Endodermal cell (in vitro differentiated cells): ENCODE measurements at places on chromosomes 6 and 20. TPM values are rescaled to one million over a fixed set of nuclear protein-coding genes. Genes with fewer than 3 reads are reported as not detected.

Gene BMP2
- total RNA-seq, result 144 to 221 TPM (median 205 TPM) in 3 replicates

DNA sequence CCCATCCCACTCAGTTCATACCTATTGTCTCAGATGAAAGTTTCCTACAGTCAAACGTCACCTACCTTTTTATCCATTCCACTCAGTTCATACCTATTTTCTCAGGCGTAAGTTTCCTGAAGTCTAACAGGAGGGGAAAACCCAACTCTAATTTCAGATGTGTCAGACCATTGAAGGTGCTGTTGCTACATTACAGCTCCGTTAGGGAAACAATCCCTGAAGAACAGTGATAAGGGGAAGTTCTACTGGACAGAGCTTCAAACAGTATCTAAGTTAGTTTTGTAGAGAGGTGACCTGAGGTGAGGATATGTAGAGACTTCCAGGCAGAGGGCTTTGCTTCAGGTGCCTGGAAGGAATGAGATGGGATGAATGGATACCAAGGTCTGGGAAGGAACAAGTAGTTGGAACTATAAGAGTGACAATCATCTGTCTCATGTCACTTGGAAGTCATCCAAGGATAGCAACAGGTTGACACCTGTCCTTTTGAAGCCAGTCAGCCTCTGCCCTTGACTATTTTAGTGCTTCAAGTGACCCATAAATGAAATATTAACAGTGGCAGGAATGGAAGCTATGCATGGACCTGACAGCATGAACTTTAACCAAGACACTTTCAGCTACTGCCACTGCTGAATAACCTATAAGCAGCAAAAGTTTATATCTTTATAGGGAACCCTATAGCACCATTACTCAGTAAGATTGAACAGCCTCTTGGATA, 191.6 kb upstream of the MOCS1 start:
- H3K4me3 ChIP-seq, result no peak overlapping the region
- H3K36me3 ChIP-seq, result no peaks in the 10 kb centered on the region
- no peak overlapping the region for H3K27ac ChIP-seq
- no peak for DNase-seq
- H3K27me3 ChIP-seq, result peaks cover 26% of the 10 kb centered on the region

- H3K27me3 ChIP-seq, result peaks cover 28% of the 10 kb centered on the region
- no peak overlapping the region for H3K27ac ChIP-seq
- no peaks in the 10 kb centered on the region for H3K36me3 ChIP-seq
- H3K4me1 ChIP-seq, result peaks cover 3% of the 10 kb centered on the region
These were observed 1.1 kb upstream of the BNIP5 start for GRCh38 chr6:36337814-36338213.

- H3K27ac ChIP-seq, result no peak overlapping the region
- no peaks in the 10 kb centered on the region for H3K36me3 ChIP-seq
- H3K27me3 ChIP-seq, result no peaks in the 10 kb centered on the region
- no peak overlapping the region for H3K4me3 ChIP-seq
- DNase-seq, result no peak
- no peaks in the 10 kb centered on the region for H3K4me1 ChIP-seq
These were observed 454.2 kb upstream of the SLC35B3 start for GRCh38 chr6:8889514-8889913.
